T-helper 17 cell (primary cell): ENCODE measurements at places on chromosomes 1 and 21. TPM values are rescaled to one million over a fixed set of nuclear protein-coding genes. Genes with fewer than 3 reads are reported as not detected.

- H3K27me3 ChIP-seq, result peaks cover 18% of the 10 kb centered on the region
- H3K27ac ChIP-seq, result no peak overlapping the region
- peaks cover 3% of the 10 kb centered on the region for H3K36me3 ChIP-seq
These were observed 67.8 kb upstream of the BCL10 start for GRCh38 chr1:85344256-85344694.

RUNX3 gene
- total RNA-seq, result 186 TPM

RAB42 gene
- total RNA-seq, result not detected

DNA sequence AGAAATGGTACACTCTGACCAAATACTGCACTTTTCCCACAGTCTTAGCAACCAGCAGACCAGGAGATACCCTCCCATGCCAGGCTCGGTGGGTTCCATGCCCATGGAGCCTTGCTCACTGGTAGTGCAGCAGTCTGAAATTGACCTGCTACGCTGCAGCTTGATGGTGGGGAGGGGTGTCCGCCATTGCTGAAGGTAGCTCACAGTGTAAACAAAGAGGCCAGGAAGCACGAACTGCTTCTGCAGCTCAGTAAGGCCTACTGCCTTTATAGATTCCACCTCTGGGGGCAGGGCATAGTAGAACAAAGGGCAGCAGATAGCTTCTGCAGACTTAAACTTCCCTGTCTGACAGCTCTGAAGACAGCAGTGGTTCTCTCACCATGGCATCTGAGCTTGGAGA, 12.3 kb upstream of the IFI44L start:
- H3K4me3 ChIP-seq, result no peak overlapping the region
- H3K36me3 ChIP-seq, result no peaks in the 10 kb centered on the region
- peaks cover 42% of the 10 kb centered on the region for H3K27me3 ChIP-seq
- H3K27ac ChIP-seq, result no peak overlapping the region
- no peaks in the 10 kb centered on the region for H3K4me1 ChIP-seq

DNA sequence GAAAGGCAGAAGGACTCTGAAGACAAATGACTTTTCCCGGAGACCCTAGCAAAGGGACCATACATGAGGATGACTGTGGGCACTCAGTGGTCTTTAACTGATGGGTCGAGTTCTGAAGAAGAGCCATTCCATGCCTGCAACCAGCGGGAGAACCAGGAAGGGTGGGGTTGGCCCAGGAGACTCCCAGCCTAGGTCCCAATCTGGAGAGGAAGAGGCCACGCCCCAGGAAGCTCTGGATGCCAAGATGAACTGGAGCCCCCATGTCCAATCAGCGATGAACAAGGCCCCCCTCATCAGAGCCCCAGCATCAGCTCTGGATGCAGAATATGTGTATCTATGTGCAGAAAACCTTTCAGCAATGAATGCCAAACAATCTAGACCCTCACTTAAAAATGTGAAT, 3.6 kb downstream of the KRTAP10-10 start:
- H3K4me3 ChIP-seq, result no peak overlapping the region
- H3K4me1 ChIP-seq, result no peaks in the 10 kb centered on the region
- H3K36me3 ChIP-seq, result peaks cover 4% of the 10 kb centered on the region
- H3K27ac ChIP-seq, result no peak overlapping the region

- no peaks in the 10 kb centered on the region for H3K4me1 ChIP-seq
- H3K27me3 ChIP-seq, result peaks cover 9% of the 10 kb centered on the region
- no peaks in the 10 kb centered on the region for H3K36me3 ChIP-seq
- H3K4me3 ChIP-seq, result no peak overlapping the region
- no peak for DNase-seq
- no peak overlapping the region for H3K27ac ChIP-seq
These were observed 310.2 kb downstream of the NTNG1 start for GRCh38 chr1:107450899-107451664.

- H3K4me3 ChIP-seq, result no peak overlapping the region
- no peaks in the 10 kb centered on the region for H3K4me1 ChIP-seq
- no peaks in the 10 kb centered on the region for H3K36me3 ChIP-seq
- H3K27me3 ChIP-seq, result peaks cover 53% of the 10 kb centered on the region
- no peak for DNase-seq
These were observed 138.8 kb downstream of the ROR1 start for GRCh38 chr1:63912643-63913042.

DNA sequence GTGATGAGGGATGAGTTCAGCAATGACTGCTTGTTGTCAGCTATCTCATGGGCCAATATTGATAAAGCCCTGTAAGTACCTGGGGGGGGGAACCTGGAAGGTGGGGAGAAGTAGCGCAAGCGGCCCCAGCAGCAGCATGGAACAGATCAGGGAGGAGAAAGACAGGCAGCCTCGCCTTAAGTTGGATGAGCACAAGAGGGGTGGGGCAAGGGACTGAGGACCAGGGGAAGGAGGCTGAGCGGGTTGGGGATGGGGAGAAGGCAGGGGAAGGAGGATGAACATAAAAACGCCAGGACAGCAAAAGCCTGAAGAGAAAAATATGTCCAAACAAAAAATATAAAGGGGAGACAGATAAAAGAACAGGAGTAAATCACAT, 70.6 kb downstream of the ALG14 start:
- no peaks in the 10 kb centered on the region for H3K27me3 ChIP-seq
- no peak overlapping the region for H3K27ac ChIP-seq
- no peak overlapping the region for H3K4me3 ChIP-seq
- H3K36me3 ChIP-seq, result no peaks in the 10 kb centered on the region
- peaks cover 4% of the 10 kb centered on the region for H3K4me1 ChIP-seq

LMOD1 gene
- not detected for total RNA-seq

DNA sequence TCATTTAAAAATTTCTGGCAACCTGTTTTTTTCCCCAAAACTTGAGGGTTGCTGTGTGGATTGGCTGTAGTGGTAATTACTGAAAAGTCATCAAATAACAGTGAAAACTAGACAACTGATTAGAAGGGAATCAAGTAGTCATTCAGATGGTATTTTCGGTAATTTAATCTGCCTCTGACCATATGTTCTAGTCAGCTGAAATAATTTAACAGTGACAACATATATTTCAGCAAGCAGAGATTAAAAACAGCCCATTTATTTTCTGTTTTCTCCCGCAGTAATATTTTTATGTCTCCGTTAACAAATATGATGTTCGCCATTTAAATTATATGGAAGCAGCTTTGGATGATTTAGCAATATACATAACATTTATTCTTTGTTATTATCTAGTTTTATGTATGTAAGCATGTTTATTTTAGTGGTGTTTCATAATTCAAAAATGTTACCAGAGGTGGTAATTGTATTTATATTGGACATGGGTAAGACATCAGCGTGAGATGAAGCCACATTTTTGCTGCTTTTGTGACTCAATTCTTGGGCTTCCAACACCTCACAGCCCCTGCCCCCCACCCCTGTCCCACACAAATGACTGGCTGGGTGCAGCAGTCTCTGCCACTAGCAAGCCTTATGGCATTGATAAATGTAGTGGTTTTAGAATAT, 104.4 kb downstream of the GALNT2 start:
- no peaks in the 10 kb centered on the region for H3K27me3 ChIP-seq
- H3K36me3 ChIP-seq, result peaks cover 4% of the 10 kb centered on the region
- H3K4me1 ChIP-seq, result peaks cover 39% of the 10 kb centered on the region
- H3K27ac ChIP-seq, result no peak overlapping the region

LRRC39 gene
- total RNA-seq, result 2.1 TPM

DNA sequence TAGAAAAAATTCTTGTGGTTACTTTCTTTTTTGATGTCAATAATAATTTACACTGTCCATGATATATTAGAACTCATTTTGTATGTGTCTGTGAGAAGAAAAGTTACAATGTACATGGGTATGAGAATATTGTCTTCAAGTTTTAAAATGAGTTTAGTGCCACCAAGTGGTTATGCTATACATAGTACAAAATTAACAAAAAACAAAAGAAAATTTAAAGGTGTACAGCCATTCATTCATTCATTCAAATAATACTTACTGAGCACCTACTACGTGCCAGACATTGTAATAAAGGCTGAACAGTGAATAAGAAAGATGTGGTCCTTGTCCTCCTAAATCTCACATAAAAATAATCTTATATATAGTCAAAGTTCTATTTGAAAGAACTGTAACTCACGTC, 27.7 kb downstream of the UCHL5 start:
- peaks cover 19% of the 10 kb centered on the region for H3K4me1 ChIP-seq
- H3K4me3 ChIP-seq, result no peak overlapping the region
- no peaks in the 10 kb centered on the region for H3K36me3 ChIP-seq
- DNase-seq, result no peak
- H3K27me3 ChIP-seq, result no peaks in the 10 kb centered on the region
- H3K27ac ChIP-seq, result no peak overlapping the region
